ENCODE measurements at places on chromosomes 16 and 17. TPM values are rescaled to one million over a fixed set of nuclear protein-coding genes. Genes with fewer than 3 reads are reported as not detected.

LRRC75A gene
- 2.0 TPM for total RNA-seq

ZFHX3 gene
- 97.0 TPM for total RNA-seq

GNPTG gene
- total RNA-seq = 92.4 TPM

CLEC19A gene
- not detected for total RNA-seq

- peaks cover 2% of the 10 kb centered on the region for H3K36me3 ChIP-seq
- H3K27me3 ChIP-seq = peaks cover 3% of the 10 kb centered on the region
Observed at GRCh38 chr17:68334393-68334792, 43.1 kb downstream of the ARSG start.

GRCh38 chr17:58564971-58565370 lies 50.5 kb upstream of the MTMR4 start:
- H3K27ac ChIP-seq = no peak overlapping the region
- DNase-seq = no peak
- H3K36me3 ChIP-seq = no peaks in the 10 kb centered on the region
- H3K27me3 ChIP-seq = peaks cover 42% of the 10 kb centered on the region

PRSS33 gene
- total RNA-seq = not detected

CEP295NL gene
- total RNA-seq = 7.3 TPM

- H3K4me1 ChIP-seq = peaks cover 4% of the 10 kb centered on the region
- H3K27ac ChIP-seq = no peak overlapping the region
- no peak overlapping the region for H3K4me3 ChIP-seq
- H3K36me3 ChIP-seq = no peaks in the 10 kb centered on the region
Observed at GRCh38 chr16:86713021-86713631, 134.8 kb downstream of the FOXL1 start.

- H3K4me3 ChIP-seq = no peak overlapping the region
- H3K4me1 ChIP-seq = peaks cover 34% of the 10 kb centered on the region
- DNase-seq = no peak
- H3K27me3 ChIP-seq = no peaks in the 10 kb centered on the region
- peaks cover 4% of the 10 kb centered on the region for H3K36me3 ChIP-seq
Observed at GRCh38 chr17:57370037-57370581, 113.8 kb downstream of the MSI2 start.

GRCh38 chr16:1163567-1164055 lies 10.7 kb downstream of the CACNA1H start:
- no peak for DNase-seq
- no peaks in the 10 kb centered on the region for H3K27me3 ChIP-seq
- no peaks in the 10 kb centered on the region for H3K36me3 ChIP-seq

GRCh38 chr16:56272583-56272894 lies 81.2 kb downstream of the GNAO1 start:
- H3K4me3 ChIP-seq = no peak overlapping the region
- DNase-seq = no peak

DNA sequence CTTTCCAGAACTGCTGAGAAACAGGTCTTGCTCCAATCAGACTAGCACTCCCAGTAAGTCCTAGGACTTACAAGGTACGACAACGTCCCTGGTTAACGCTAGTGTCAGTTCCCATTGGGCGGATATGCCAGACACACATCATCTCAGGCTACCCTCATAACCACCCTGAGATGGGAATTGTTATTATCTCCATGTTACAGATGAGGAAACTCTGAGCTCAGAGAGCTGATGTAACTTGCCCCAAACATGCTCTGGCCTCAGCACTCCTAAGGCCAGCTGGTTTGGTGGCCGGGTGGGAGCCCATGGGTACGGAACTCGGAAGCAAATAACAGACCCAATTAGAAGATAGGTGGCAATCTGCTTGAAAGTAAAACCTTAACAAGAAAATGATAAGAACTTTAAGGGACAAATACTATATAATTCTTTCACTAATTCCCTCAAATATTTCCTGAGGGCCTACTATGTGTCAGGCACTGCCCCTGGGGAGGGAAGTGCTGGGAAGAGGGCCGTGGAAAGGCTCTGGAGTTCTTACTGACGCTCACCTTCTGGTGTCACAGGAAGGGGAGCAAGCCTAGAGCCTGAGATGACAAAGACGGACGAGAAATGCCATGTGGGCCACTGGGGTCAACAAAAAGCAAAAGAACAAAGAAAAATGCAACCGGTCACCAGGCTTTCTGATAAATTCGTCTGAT lies 6.9 kb downstream of the CREBBP start:
- peaks cover 92% of the 10 kb centered on the region for H3K4me1 ChIP-seq
- H3K27me3 ChIP-seq = no peaks in the 10 kb centered on the region
- H3K27ac ChIP-seq = peak overlapping the region; percentile 58
- peaks cover 6% of the 10 kb centered on the region for H3K36me3 ChIP-seq
- no peak overlapping the region for H3K4me3 ChIP-seq
- no peak for DNase-seq

DNA sequence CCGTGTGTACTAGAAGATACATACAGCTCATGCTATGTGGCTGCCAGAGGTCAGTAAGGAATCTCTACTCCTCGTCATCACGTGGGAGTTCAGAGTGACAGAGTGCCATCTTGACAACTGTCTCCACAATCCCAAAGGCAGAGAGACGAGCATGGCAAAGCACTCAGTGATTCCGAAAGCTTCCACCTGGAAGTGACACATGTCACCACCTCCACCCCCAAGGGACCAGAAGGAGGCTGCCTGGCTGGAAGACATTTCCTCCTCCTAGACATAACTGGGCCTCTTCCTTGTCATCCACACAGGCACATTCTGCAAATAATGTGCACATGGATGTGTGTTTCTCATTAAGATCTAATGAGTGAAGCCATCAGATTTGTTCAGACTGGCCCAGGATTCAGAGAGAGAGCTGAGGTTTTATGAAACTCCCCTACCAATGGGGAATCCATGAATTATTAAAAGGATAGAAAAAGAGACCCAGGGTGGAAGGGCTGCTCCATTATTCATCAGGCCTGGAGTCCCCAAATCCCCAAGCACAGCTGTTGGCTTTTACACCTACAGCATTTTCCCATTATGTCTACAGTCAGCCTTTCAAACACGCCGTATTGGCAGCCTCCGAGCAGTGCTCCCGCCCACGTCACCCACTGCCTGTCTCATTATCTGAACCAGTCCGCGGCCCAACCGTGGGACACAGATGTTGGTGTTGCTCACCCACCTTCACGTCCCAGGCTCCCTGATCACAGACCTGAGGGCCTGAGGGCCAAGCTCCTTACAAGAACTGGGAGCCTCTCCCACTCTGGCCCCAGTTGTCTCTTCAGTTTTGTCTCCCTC lies 3.3 kb upstream of the CACNG5 start:
- H3K27ac ChIP-seq = no peak overlapping the region
- H3K4me1 ChIP-seq = peaks cover 2% of the 10 kb centered on the region
- no peaks in the 10 kb centered on the region for H3K36me3 ChIP-seq
- DNase-seq = no peak

GRCh38 chr16:26993511-26993910 lies 73.2 kb upstream of the C16orf82 start:
- H3K27me3 ChIP-seq = no peaks in the 10 kb centered on the region
- DNase-seq = no peak
- no peak overlapping the region for H3K27ac ChIP-seq
